ENCODE measurements at places on chromosomes 1 and 21. TPM values are rescaled to one million over a fixed set of nuclear protein-coding genes. Genes with fewer than 3 reads are reported as not detected.

FLG2 gene
- not detected for total RNA-seq

DNA sequence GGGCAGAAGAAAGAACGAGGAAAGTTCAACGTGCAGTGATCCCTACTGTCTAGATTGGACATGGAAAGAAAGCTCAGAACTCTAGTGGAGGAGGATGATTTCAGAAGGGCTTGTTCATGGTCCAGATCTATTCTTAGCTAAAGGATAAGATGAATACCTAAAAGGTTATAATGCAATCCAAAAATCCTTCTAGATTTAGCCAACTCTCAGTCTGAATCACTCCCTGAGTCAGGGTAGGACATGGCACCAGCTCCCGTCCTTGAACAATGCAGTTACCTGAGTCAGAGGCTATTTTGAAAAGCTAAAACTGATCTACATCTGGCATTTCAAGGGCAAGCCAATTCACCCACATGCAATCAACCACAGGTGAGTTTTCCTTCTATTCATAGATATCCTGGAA lies 38.8 kb upstream of the HIVEP3 start:
- no peak for DNase-seq

DNA sequence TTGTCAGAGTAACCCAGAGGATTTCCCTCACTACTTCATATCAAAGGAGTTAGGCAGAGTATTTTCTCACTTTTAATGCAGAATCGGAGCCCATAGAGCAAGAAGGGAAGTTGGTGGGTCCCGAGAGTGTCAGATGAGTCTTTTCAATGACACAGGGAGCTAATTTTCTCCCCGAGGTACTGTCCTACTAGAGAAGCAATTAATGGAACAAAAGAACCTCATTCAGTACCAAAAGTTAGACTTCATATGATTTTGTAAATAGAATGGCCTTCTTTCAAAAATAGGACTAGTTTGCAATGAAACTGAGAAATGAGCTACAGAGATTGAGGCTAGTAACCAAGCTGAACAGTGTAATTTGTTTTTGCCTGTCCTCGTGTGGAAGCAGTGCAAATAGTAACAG lies 3.9 kb downstream of the NCAM2 start:
- no peak for DNase-seq

RBP7 gene
- total RNA-seq: not detected

- DNase-seq: no peak
Measured at GRCh38 chr1:30249446-30250337, 473.7 kb downstream of the MATN1 start.

DNA sequence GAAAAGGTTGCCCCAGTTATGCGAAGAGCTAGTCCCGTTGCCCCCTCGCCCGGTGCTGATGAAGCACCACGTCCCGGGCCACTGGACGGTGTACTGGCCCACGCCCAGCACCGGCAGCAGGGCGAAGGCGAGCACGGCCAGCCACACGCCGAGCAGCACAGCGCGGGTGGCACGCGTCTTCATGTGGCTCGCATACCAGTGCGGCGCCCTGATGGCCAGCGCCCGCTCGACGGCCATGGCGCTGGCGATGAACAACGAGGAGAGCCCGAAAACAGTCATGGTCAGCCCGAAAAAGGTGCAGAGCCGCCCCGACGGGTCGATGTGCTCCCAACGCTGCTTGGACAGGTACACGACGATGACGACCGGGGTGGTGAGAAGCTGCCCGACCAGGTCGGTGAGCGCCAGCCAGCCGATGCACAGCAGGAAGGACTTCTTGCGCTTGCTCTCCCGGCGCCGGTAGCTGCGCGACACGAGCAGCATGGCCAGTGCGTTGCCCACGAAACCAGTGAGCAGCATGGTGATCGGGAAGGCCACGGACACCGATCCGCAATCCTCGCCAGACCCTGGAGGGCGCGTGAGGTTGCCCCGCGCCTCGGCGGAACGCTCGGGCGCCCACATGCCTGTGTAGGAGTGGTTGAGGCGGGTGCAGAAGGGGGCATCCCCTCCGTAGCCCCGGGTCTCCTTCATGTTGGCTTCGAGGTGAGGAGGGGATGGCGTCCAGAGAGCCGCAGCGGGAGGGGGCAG lies 553 bp downstream of the PTGER3 start:
- DNase-seq: no peak

Data from K562 (cell line).